Activated B cell treated with CpG ODN at 0.5 μM for 24 hours (primary cell): ENCODE measurements at places on chromosomes 2 and 18.

GRCh38 chr2:16622399-16622968, 43.1 kb downstream of the CYRIA start:
- DNase-seq = no peak

- DNase-seq = no peak
Measured at GRCh38 chr2:236171680-236172254, 3.6 kb upstream of the GBX2 start.

DNA sequence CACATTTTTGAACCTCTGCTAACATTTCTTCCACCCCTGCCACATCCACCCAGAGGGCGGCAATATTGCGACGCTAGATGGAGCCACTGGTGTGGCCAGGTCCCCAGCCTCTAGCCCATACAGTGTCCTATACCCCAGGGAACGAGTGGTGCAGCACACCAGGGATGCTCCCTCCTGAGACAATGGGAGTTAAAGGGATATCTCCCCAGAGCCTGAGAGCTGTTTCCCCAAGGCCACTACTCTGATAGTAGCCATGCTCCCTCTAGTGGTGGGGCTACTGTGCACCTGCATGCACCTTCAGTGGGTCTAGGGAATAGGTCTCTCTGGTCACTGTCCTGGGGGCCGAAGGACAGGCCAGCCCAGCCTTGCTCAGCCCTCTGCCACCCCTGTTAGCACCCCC, 336.4 kb upstream of the FSHR start:
- no peak for DNase-seq

GRCh38 chr18:37403100-37403781, 162.4 kb downstream of the CELF4 start:
- DNase-seq = no peak

- no peak for DNase-seq
Measured at GRCh38 chr2:155980941-155981560, 351.5 kb downstream of the NR4A2 start.

DNA sequence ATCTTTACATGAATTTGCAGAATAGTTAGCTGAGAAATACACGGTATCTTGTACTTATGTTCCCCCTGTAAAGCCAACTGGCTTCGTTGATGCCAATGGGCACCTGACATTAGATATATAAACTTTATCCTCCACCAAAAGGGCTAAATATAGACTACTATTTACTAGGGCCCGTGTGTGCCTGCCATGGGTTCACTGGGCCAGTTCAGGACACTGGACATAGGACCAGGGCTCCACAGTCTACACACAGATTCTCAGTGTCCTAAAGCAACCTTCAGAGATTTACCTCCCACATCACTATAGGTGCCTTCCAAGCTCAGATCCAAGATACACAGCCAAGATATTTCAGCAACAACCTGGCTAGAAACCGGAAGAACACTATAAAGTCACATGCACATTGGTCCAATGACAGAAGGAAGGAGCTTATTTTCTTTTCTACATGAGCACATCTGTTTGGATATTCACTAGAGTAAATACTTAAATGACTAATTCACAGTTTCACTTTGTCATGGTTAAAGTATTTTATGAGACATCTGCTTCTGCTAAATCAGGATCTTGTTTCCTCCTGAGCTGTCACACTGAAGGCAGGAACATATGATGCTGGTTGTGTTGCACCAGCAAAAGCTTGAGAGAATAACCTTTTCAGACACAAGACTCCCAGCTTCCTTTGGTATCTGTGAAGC, 95.1 kb downstream of the MYO5B start:
- DNase-seq = no peak

DNA sequence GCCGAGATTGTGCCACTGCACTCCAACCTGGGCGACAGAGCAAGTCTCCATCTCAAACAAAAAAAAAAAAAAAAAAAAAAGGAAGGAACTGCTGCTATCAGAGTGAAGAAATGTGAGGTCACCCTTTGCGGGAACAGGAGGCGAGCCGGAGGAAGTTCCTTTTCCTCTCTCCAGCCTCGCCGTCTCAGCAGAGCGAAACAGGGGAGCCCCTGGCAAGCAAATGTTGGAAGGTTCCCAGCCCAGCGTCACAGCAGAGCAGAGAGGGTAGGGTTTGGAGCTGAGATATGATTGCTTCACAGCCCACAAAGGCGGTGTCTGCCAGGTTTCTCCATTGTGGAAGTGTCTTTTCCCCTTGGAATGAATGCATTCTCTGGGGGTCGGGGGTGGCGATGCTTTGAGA, 28.5 kb downstream of the SLC20A1 start:
- DNase-seq = no peak
